Foreskin fibroblast (primary cell): ENCODE measurements at places on chromosomes 5 and 9.
A peak's percentile ranks its signal among the peaks of the same experiment; 100 is the strongest.

- DNase-seq, result no peak
These were observed 23.3 kb downstream of the SLC25A48 start for GRCh38 chr5:135857630-135858311.

- peak; percentile 57 for DNase-seq
These were observed 33.4 kb downstream of the TMEM252 start for GRCh38 chr9:68507130-68507805.

DNA sequence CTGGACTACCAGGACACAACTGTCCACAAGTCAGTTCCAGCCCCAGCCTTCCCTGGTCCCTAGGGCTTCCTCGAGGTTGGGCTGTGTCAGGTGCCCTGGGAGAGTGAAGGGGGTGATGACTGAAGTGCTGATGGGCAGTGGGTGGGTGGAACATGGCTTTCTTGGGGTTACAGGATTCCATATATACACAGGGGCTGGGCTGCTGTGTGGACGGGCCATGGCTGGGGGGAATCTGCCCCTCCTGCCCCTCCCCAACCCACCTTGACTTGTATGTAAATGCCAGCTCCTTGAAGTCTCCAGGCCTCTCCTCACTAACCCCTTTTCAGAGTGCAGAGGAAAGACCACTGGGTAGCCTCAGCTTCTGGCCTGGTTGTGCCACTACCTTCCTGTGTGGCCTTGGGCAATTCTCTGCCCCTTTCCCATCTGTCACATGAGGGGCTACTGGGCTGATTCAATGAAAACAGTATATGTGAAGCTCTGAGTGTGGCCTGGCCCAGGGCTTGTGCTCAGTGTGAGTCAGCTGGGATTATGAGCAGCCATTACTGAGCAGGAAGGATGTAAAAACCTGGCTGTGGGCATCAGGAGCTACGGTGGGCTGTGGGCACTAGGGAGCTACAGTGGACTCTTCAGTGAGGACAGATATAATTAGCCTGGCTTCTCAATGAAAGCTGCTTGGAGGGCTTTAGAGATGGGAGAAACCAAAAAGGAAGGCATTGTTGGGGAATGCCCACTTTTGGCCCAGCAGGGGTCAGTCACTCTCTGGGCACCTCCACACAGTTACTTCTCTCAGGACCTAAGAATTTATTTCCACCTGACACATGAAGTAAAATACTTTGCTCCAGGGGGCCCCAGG lies 23.3 kb downstream of the PITX1 start:
- no peak for DNase-seq

DNA sequence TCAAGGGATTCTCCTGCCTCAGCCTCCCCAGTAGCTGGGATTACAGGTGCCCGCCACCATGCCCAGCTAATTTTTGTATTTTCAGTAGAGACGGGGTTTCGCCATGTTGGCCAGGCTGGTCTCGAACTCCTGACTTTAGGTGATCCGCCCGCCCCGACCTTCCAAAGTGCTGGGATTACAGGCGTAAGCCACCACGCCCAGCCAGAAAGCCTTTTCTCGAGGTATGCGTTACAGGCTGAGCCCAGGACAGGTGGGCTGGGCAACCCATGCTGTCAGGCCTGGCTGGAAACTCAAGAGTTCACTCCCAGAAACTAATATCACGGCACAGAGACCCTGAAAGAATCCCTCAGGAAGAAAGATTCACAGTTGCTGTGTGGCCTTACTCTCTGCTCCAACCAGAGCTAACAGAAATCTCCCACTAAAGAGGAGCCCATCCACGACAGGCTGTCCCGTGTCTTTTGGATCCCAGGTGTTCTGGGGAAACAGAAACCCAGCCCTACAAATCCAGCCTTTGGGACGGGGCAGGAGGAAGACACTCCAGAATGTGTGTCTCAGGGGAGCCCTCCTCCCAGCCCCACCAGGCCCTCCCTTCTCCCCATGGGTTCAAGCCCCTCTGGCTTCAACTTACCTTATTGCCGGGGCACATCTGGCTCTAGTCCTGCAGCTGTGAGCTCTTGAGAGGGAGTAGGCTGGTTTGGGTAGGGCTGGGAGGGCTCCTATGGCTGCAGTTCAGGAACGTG lies 400 bp downstream of the TIFAB start:
- DNase-seq, result no peak

DNA sequence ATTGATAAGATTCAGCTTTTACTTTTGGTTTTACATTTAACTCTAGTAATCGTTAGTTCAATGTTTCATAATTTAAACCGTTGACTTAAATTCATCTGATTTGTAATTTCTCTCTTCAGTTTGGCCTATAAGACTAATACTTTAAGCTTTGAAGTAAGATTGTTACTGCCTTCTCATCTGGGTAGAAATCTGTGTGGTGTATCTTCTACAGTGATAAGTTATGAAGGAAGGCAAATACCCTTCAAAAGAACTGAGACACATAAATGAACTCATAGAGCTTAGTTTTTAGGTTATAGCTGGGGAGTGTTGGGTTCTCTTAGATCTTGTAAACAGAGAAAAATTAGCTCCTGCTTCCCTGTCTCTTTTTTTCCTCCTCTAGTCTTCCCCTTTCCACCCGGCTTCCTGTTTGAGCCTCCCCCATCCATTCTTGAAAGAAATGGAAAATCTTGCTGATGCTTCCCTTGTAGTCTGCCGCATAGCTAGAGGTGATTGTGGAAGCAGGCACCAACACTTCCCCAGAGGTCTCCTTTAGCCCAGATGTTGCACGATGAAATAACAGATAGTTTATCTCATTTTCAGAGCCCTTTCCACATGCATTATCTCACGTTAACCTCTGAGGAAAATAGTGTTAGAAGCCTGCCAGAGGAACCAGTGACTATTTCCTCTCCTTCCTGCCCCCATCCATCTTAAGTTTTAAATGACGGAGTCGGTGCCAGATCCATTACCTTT lies 2.0 kb upstream of the F2RL2 start:
- no peak for DNase-seq

DNA sequence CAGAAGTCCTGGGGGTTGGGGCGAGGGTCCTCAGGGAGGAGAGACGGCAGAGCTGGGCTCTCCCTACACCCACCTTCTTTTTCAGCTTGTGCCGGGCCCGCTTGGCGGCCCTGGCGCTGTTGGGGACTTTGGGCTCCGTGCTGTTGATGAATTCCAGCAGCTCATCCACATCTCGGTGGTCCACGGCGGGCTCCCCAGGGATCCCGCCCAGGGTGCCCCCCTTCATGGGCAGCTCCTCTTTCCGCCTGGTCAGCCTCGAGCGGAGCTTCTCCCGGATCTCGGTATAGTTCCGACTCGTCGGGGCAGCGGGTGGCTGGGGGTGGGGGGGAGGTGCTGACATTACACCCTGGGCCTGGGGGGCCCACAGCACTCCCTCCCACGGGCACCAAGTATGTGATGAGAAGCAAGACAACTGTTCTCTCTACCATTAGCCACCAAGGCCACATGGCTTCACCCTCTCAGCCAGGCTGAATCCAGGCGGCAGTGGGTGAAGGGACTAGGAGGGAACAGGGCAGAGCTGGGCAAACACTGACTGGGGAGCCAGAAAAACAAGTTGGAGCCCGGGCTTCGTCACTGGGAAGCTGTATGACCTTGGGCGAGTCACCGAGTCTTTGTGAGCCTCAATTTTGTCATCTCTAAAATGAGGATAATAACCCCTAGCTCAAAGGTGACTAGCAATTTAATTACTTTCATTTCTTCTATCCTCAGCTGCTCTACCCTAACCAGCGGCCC lies 14.6 kb upstream of the DDX41 start:
- no peak for DNase-seq

DNA sequence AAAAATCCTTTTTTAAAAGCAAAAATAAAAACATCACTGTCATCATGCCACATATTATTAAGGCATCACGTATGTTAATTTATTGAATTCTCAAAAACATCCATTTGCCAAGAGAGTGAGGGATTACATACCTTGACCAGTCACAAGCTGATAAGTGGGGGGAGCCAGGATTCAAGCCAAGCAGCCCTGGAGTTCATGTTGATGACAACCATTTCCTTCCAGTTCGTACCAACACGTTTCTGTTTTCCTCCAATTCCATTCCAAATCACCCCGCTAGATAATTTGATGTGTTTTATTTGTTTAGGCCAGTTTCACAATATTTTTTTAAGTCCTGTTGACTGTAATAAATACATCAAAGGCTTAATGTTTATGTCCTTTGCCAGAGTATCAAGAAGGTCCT lies 53.0 kb downstream of the SLC1A3 start:
- peak; percentile 20 for DNase-seq

DNA sequence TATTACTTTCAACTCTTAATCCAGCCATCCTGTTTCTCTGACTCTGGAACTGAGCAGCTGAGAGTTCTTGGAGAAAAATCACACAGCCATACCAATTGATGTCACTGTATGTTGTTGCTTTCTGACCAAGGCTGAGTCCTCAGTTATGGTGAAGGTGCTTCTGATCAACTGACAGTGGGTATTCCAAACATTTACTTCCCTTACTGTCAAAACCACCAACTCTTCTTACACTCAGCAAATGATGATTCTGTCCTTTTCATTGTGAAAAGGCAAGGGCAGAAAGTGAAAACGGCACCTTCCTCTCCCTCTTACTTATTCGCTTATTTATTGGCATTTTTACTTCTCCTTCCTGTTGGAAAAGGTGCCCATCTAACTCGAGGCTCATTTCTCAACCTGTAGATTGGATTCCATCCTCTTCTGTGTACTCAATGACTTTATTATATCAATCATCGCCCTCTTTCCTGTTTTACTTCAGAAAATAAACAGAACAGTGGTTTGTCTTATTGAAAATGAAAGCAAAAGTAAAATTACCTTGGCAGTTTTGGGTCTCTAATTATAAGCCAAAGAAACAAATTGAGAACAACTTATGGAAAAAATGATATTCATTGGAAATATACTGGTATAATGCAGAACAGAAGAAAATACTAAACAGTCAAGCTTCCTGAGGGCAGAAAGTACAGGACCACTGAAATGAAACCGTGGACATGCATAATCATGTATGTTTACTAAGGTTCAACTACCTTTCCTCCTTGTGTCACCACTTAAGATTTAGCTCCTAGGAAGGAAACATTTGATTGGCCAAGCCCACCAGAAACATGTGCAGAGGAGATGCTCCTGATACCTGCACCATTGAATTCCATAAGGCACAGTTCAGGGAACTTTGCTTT lies 104.5 kb upstream of the CHD1 start:
- DNase-seq, result peak; percentile 31

GRCh38 chr5:177445052-177445916 lies 1.3 kb upstream of the PRR7 start:
- no peak for DNase-seq

DNA sequence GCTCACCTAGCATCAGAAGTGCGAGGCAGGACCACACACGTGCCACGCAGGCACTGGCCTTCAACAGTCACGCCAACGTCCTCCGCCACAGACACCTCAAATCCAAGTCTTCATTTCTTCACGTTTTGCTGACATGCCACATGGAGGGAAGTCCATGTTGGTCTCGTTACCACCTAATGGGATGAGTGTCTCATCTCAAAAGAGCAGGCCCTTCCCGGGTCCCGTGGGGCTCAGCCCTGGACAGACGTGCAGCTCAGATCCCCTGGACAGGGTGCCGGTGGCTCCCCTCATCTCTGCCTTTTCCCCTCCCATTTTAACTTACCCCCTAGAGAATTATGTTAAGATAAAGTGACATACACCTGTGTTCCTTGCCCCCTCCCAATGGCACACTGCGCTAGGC lies 76.8 kb downstream of the MRPL36 start:
- no peak for DNase-seq

- DNase-seq, result no peak
These were observed 9.4 kb downstream of the NR6A1 start for GRCh38 chr9:124761710-124762109.

- DNase-seq, result no peak
These were observed 456.9 kb downstream of the PRELID2 start for GRCh38 chr5:145378226-145378625.

GRCh38 chr9:123571240-123571639 lies 215.2 kb downstream of the CRB2 start:
- no peak for DNase-seq

DNA sequence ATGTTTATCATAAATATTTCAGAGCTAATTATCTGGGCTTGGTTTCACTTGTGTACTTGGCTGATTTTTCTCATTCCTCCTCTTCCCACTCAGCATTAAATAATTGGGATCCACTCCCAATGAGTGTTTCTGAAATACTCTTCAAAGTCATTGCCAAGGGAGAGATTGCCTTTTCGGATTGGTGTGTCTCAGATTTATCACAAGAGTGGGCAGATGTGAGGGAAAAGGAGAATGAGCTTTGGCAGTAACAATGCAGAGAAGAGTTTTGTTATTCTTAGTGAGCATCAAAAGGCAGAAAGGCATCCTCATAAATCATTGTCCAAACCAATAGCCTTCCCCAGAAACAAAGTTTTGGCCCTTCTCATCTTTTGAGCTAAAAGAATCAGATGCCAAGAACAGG lies 79.2 kb downstream of the SEMA5A start:
- no peak for DNase-seq

- peak; percentile 1 for DNase-seq
These were observed 75.3 kb downstream of the PIP5K1B start for GRCh38 chr9:68780380-68780712.

GRCh38 chr5:96595300-96596090 lies 66.7 kb upstream of the CAST start:
- no peak for DNase-seq
